Left lung (tissue), 14 donors: ENCODE measurements at places on chromosomes 4 and X. TPM values are rescaled to one million over a fixed set of nuclear protein-coding genes. Genes with fewer than 3 reads are reported as not detected.
A peak's percentile ranks its signal among the peaks of the same experiment; 100 is the strongest.

DNA sequence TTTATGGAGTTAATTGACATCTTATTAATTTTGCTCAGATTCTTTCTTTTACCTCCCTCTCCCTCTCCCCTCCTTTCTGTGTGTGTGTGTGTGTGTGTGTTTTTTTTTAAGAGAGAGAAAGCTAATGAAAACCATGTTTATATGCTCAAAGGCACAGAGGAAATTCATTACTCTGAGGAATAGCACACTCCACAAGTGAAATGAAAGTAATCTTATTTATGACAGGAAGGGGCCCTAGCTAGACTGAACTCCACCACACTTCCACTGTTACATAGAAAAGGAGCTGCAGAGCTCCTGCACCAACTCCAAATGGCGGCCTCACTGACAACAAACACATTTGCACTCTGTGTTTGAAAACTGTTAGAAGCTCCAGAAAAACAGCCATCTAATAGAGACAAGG, 150.6 kb downstream of the RASL11B start:
- no peak for DNase-seq

GRCh38 chrX:109654516-109655109, 29.6 kb upstream of the KCNE5 start:
- DNase-seq: no peak

GRCh38 chr4:150357829-150358228, 224.1 kb upstream of the MAB21L2 start:
- no peak for DNase-seq

- no peak for DNase-seq
Observed at GRCh38 chr4:9947168-9948062, 73.9 kb downstream of the SLC2A9 start.

GRCh38 chr4:107183155-107183774, 147.2 kb upstream of the DKK2 start:
- DNase-seq: no peak

DNA sequence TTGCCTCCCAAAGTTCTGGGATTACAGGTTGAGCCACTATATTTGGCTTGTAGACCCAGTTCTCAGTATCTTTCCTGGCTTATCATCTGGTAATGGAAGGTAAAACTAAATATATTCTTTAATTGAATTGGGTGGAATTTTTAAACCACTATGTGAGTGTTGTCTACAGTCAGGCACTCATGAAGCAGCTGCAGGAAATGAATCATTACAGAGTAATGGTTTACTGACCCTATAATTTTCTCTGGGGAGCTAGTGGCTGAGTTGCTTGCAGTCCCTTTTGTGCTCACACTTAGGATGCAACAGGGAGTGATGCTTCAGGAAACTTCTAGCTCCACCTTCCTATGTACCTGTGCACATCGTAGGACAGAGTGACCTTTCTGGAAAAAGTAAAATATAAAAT, 4.1 kb upstream of the UGT2B7 start:
- no peak for DNase-seq

DNA sequence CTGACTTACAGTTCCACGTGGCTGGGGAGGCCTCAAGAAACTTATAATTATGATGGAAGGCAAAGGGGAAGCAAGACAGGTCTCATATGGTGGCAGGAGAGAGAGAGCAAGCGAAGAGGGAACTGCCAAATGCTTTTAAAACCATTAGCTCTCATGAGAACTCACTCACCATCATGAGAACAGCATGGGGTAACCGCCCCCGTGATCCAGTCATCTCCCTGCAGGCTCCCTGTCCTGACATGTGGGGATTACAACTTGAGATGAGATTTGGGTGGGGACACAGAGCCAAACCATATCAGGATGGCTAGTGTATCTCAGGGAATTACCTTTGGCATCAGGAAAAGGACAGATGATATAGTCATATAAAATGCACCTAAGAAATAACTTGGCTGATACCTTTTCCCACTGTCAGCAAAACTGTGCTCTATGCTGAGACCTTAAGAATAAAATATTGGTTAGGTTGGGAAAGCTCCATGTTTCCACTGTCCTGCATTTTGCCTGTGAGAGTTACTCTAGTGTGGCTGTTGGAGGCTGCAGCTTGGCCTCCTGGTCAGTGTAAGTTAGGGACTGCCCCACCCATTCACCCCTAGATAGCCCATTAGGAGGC, 110.3 kb downstream of the UCHL1 start:
- DNase-seq: no peak

GRCh38 chr4:127007305-127007704, 625.5 kb upstream of the INTU start:
- DNase-seq: no peak

GRCh38 chrX:79975605-79976004, 38.9 kb upstream of the TBX22 start:
- no peak for DNase-seq

DNA sequence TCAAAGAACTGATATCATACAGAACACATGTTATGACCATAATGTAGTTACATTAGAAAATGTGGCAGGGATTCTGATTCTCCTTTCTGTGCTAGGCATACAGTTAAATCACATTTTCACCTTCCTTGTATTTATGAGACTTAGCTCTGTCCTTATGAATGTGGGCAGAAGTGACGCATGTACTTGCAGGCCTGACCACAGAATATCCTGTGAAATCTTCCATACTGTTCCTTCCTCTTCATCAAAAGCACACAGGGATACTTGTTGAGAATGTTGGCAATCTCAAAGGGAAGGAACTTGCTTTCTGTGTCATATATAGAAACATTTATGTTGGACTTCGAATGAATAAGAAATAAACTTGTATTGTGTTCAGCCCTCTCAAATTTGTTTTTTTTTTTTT, 17.2 kb upstream of the MYOZ2 start:
- DNase-seq: no peak

DNA sequence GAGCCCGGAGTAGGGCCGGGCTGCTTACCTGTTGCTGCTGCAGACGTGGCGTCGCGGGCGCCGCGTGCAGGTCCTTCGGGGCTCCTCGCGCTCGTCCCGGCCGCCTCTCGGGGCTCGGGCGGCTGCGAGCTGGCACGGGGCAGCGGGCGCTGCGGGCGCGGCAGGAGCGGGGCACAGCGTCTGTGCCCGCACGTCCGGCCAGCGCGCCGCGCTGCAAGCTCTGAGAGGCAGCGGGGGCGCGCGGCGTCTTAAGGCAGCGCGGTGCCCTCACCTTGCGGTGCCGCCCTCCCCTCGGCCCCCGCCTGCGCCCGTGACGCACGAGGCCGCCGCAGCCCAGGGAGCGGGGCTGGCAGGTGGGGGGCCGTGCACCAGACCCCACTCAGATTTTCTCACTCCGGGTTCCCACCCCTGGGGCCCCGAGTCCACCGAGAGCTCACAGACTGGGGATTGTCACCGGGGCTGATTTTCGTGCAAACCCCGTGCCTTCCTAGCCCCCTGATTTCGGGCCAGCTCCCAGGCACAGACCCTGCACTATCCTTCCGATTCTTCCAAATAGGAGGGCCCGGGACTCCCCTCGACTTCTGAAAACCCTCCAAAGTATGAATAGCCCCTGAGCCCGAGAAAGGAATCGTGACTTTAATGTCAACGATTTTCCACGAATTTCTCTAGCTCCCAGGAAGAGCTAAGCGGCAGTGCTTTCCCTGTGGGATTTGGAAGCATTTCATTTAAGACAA, at the start of gene GPR101:
Gene GPR101 (minus strand): TSS at position 222 of the 734 bp plus-strand sequence. CDS start 2,321 bp downstream, outside the sequence.
- DNase-seq: no peak

DNA sequence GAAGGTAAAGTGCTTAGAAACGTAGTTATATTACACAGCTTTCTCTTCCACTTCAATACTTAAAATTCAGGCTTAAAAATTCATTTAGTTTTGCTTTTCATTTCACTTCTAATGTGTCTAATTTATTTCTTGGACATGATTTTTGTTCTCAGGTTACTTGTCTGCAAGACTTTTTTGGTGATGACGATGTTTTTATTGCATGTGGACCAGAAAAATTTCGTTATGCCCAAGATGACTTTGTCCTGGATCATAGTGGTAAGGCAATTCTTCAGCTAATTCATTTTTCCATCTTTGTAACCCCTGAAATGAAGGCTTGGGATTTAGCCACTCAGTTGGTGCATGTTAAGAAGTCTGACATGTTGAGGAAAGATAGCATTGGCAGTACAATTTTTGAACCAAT, 114.7 kb downstream of the DCLK2 start:
- no peak for DNase-seq

- peak; percentile 87 for DNase-seq
Observed at GRCh38 chrX:136496764-136497555, 432 bp upstream of the HTATSF1 start.

DNA sequence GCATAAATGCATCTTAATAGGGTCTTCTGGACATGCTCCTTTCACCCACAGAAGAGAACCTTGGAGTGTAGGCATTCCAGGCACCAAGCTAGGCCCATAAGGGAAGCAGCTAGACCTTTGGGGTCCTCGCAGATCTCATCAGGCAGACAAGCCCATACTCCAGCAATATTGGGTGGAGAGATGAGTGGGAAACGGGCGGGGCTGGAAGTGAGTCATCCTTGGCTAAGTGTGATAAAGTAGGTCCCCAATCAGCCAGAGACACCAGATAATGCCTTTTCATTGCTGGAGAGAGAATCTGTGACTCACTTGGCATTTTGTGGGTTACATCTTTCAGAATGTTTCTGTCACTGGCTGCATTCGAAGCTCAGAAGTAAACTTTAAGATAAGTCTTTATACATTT, 133.3 kb upstream of the MBNL3 start:
- DNase-seq: no peak

DNA sequence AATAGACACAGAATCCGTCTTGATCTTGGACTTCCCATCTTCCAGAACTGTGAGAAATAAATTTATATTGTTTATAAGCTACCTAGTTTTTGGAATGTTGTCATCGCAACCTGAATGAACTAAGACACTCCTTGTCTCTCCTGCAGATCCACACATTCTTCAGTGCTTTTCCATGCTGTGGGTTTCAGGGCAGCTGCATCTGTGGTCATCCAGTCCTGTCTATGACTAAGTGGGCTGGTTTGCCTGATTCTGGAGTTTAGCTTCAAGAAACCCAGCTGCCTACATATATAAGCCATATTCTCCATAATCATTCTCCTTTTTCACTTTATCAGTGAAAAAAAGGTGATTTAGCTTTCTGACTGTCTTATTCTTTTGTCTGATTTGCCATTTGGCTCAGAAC, 170.3 kb upstream of the KIT start:
- no peak for DNase-seq

GRCh38 chr4:148068065-148068911, 336.4 kb downstream of the ARHGAP10 start:
- no peak for DNase-seq

DNA sequence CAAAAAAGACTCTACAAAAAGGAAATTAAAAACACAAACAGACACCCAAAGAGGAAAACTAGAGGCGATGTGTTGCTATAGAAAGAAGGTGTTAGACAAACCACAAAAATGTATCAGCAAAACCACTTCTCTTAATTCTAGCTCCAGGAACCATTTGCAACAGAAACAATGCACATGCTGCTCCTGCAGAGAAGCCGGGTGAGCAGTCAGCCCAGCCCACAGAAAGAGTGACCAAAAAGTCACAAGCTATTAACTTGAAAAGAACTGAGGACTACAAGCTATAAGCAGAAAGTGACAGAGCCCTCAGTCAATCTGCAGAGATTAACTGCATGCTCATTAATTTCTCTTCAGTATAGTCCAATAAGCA, 96.2 kb upstream of the KLHL13 start:
- DNase-seq: no peak

DNA sequence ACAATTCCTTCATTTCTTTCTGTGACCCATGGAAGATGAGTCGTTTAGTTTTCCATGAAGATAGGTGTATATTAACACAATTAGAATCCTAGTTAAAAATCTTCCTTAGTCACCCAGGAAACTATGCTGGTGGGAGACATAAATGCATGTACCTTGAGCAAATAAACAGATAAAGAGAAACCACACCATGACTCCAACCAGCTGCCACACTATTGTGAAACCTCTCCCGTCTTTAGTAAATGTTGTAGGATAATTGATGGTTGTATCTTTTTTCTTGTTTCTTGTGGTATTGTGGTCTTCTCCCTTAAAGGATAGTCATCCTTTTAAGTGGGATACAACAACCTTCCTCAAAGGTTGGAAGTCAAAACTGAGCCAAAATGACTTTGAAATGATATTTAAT, 103.8 kb upstream of the LEF1 start:
- DNase-seq: no peak

- DNase-seq: no peak
Observed at GRCh38 chr4:146590801-146591200, 47.9 kb upstream of the POU4F2 start.

DNA sequence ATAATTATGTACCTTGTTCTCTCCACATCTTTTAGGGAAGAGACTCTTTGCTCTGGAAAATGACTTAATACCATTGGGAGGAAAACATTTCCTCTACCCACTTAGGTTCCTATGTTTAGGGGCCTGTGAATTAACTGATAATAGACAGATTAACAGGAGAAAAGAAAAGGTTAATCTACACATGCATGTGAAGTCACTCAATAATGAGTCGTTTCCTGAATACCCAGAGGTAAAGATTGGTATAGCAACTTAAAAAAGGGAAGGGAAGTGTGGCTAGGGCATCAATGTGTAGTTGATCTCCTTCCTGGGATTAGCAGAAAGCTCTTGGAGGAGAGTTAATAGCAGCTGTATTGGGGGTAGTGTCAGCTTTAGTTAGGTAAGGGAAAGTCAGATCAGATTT, 419.5 kb upstream of the ATOH1 start:
- no peak for DNase-seq

GRCh38 chr4:79421483-79421882, 13.5 kb upstream of the GK2 start:
- DNase-seq: no peak

- DNase-seq: no peak
Observed at GRCh38 chr4:187887906-187888305, 107.7 kb upstream of the ZFP42 start.

DNA sequence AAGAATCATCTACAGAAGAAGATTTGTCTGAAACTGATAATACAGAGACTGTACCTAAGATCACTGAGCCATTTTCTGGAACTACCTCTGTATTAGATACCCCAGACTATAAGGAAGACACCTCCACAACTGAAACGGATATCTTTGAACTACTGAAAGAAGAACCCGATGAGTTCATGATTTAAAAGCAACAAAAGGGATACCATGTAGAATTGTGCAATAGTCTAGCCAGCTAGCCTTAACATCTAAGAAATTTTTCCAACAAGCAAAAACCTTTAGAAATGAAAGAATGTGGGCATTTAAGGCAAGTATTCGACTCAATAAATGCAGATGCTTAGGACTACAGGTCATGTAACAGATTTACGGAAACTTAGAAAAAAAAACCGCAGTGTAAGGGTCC, 1.3 kb downstream of the CABS1 start:
- no peak for DNase-seq

SPANXB1 gene
- polyA plus RNA-seq: not detected

MAMLD1 gene
- polyA plus RNA-seq: 16.7 TPM

FAM114A1 gene
- 55.2 TPM for polyA plus RNA-seq

MAPK10 gene
- 34.3 TPM for polyA plus RNA-seq

HSD17B13 gene
- 0.73 TPM for polyA plus RNA-seq

SHISA3 gene
- polyA plus RNA-seq: 42.3 TPM

LDB2 gene
- 97.0 TPM for polyA plus RNA-seq

PCDH19 gene
- 2.4 TPM for polyA plus RNA-seq

GLRA2 gene
- 0.18 TPM for polyA plus RNA-seq

FAM9C gene
- polyA plus RNA-seq: 0.27 TPM

RASGEF1B gene
- 8.4 TPM for polyA plus RNA-seq
